ENCODE measurements at places on chromosomes 1 and 21.

- no peak for DNase-seq
Measured at GRCh38 chr21:20802201-20802600, 196.0 kb upstream of the NCAM2 start.

GRCh38 chr21:34559089-34559631 lies 47.1 kb upstream of the KCNE1 start:
- DNase-seq: no peak

- DNase-seq: peak; percentile 54
Measured at GRCh38 chr1:151196292-151196800, 2.0 kb upstream of the PIP5K1A start.

DNA sequence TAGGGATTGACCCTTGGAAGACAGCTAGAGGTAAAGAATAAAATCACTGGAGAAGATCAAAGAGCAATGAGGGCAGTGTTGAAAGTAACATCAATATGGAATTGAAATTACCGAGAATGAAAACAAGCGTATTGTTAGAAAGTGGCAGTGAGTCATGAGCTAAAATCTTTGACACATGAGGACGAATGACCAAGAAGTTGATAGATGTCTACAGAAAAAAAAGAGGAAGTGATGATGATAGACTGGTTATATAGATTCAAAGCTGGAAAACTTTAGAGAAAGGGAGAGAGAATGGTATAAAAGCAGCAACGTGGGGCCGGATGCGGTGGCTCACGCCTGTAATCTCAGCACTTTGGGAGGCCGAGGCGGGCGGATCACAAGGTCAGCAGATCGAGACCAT lies 12.5 kb upstream of the DNM3 start:
- peak; percentile 17 for DNase-seq

Data from SIG-M5 (cell line).